ENCODE measurements at places on chromosomes 4 and X.

DNA sequence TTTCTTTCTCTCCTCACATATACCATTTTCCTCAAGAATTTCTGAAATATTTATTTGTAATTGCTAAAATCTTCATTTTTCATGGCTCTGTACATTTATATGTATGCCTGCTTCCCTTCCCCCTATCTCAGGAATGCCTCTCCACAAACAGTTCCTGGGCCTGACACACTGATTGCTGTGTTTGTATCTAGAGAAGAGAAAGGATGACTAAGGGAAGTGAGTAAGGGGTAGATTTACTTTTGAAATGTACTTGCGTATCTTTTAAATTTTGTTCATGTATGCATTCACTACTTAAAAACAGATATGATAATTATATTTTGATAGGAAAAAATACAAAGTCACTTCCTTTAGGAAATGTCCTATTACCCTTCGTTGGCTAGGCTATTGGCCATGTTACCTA lies 790.8 kb downstream of the PCDH18 start:
- no peak for DNase-seq

GRCh38 chrX:19824603-19825002 lies 62.8 kb downstream of the SH3KBP1 start:
- DNase-seq = no peak

GRCh38 chr4:85302756-85303155 lies 172.2 kb upstream of the ARHGAP24 start:
- no peak for DNase-seq

GRCh38 chr4:147325571-147325981 lies 155.3 kb upstream of the EDNRA start:
- no peak for DNase-seq

DNA sequence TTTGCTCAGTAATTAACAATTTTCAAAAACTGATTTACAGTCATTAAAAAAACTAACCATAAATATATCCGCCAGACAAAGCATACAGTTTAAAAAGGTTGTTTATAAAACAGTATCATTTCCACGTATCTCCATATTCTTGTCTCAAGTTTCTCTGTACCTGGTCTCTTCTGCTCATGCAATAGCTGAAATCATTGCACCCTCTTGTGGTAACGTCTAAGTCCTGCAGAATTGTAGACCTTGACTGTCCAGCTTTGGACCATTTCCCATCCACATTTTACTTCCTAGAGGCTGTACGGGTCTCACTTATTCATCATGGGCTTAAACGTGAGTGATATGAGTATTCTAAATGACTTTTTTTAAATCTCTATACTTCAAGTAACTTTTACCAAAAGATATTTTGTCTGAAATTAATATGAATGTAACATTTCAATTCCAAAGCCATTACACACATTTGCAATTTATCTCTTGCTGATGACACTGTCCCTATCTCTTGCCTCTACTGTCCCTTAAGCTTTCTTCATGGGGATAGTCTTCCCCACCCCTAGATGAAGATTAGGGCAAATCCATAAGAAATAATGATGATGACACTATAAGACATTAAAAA lies 118.5 kb downstream of the BTC start:
- no peak for DNase-seq

DNA sequence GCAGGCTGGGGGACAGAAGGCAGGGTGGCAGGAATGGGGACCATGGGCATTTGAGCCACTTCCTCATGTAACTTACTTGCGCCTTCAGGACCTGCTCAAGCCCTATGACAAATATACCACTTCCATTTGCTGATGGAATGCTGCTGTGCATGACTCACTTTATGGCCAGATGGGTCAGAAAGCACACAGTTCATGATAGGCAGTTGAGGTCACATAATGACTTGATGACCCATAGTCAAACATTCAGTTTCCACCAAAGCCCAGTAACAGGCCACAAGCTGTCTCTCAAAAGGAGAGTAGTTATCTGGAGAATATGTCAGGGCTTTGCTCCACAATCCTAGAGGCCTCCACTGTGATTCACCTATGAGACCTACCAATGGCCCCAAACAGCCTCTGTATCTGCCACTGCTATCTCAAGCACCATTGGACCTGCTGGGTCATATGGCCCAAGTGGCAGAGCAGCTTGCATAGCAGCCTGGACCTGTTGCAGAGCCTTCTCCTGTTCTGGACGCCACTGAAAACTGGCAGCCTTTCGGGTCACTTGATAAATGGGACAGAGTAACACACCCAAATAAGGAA lies 5.3 kb upstream of the PAPSS1 start:
- DNase-seq = no peak

- no peak for DNase-seq
Observed at GRCh38 chrX:20974326-20974725, 399.9 kb upstream of the CNKSR2 start.

- DNase-seq = no peak
Observed at GRCh38 chr4:107129076-107129475, 93.0 kb upstream of the DKK2 start.

GRCh38 chr4:119204916-119205315 lies 7.6 kb upstream of the USP53 start:
- DNase-seq = no peak
